ENCODE measurements at places on chromosomes 11 and 22. TPM values are rescaled to one million over a fixed set of nuclear protein-coding genes. Genes with fewer than 3 reads are reported as not detected.
A peak's percentile ranks its signal among the peaks of the same experiment; 100 is the strongest.

GRCh38 chr11:68266936-68267880, 4.6 kb downstream of the C11orf24 start:
- H3K27me3 ChIP-seq = no peaks in the 10 kb centered on the region
- peak overlapping the region; percentile 67 for H3K4me3 ChIP-seq

GRCh38 chr22:37431801-37432707, 4.8 kb upstream of the ELFN2 start:
- H3K36me3 ChIP-seq = no peaks in the 10 kb centered on the region
- H3K27ac ChIP-seq = no peak overlapping the region
- peaks cover 54% of the 10 kb centered on the region for H3K27me3 ChIP-seq
- peaks cover 8% of the 10 kb centered on the region for H3K4me1 ChIP-seq
- DNase-seq = no peak
- H3K4me3 ChIP-seq = no peak overlapping the region

- no peak overlapping the region for H3K4me3 ChIP-seq
- H3K27me3 ChIP-seq = no peaks in the 10 kb centered on the region
- H3K27ac ChIP-seq = no peak overlapping the region
- DNase-seq = no peak
- H3K36me3 ChIP-seq = no peaks in the 10 kb centered on the region
- H3K4me1 ChIP-seq = no peaks in the 10 kb centered on the region
Observed at GRCh38 chr11:95536047-95536690, 253.4 kb downstream of the FAM76B start.

- H3K4me3 ChIP-seq = peak overlapping the region; percentile 28
- peaks cover 8% of the 10 kb centered on the region for H3K4me1 ChIP-seq
- no peaks in the 10 kb centered on the region for H3K27me3 ChIP-seq
- H3K27ac ChIP-seq = peak overlapping the region; percentile 27
Observed at GRCh38 chr22:21712751-21713427, 22.7 kb downstream of the YPEL1 start.

DNA sequence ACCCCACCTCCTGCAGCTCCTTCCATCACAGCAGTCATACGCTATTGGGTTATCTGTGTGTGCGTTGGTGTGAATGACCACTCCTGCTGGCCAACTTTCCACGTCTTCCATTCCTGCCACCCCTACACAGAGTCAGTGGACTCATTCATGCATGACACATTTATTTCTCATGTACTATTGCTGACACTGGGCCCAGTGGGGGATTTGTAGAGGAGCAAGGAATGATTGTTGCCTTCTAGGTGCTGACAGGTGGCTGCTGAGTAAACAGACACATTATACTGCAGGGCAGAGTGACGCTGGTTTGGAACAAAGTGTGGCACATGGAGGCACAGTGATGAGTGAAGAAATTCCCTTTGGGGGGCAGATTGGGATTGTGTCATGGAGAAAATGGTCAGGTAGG, 113.9 kb downstream of the CCDC81 start:
- no peaks in the 10 kb centered on the region for H3K4me1 ChIP-seq
- H3K36me3 ChIP-seq = no peaks in the 10 kb centered on the region
- no peak overlapping the region for H3K27ac ChIP-seq
- DNase-seq = no peak

DNA sequence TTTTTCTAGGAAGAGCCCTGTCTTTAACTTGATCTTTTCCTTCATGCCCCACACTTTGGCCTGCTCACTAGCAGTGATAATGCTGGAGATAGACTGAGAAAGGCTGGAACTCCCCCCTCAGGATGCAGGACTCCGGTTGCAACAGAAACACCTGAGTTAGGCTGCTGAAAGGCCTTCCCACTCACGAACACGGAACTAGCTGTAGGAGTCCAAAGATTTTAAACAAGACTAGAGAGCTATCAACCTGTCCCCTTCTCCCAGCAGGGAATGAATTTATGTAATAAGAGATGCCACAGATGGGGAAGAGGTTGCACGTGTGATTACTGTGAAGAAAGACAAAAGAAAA, 13.0 kb downstream of the SCN3B start:
- no peak overlapping the region for H3K4me3 ChIP-seq
- no peak for DNase-seq
- H3K4me1 ChIP-seq = peaks cover 3% of the 10 kb centered on the region
- H3K27me3 ChIP-seq = peaks cover 37% of the 10 kb centered on the region
- H3K27ac ChIP-seq = no peak overlapping the region
- no peaks in the 10 kb centered on the region for H3K36me3 ChIP-seq

DNA sequence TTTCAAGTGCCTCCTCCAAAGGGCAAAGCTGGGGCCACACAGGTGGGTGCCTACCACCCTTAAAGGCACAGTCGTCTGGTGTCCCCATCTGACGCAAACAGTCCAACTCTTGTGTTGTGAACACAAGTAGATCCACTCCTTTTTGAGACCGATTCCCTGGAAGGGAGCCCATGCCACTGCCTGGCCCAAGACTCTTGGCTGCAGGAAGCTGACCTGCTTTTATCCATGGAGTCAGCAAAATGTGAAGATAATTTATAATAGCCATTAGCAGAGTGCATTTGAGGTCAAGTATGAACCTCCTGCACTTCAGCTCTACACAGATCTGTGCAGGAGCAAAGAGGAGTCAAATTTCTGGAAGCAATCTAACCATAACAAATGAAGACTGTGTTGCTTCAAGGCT, 68.5 kb downstream of the ADM start:
- H3K4me1 ChIP-seq = no peaks in the 10 kb centered on the region
- H3K27ac ChIP-seq = no peak overlapping the region
- peaks cover 8% of the 10 kb centered on the region for H3K27me3 ChIP-seq
- H3K36me3 ChIP-seq = no peaks in the 10 kb centered on the region
- no peak overlapping the region for H3K4me3 ChIP-seq

DNA sequence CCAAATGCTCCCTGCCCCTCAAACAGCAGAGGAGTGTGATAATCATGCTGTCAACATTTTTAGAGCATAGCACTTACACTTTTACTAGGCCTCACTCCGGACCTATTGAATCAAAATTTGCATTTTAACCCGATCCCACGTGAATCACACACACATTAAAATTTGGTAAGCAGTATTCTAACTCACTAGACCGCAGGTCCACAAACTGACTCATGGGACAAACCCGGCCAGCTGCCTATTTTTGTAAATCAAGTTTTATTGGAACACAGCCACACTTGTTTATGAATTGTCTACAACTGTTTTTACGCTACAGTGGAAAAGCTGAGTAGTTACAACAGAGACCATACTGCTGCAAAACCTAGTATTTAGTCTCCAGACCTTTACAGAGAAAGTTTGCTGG, 43.3 kb downstream of the SNX19 start:
- DNase-seq = no peak
- no peak overlapping the region for H3K4me3 ChIP-seq
- no peaks in the 10 kb centered on the region for H3K27me3 ChIP-seq
- H3K27ac ChIP-seq = no peak overlapping the region
- no peaks in the 10 kb centered on the region for H3K4me1 ChIP-seq
- H3K36me3 ChIP-seq = peaks cover 77% of the 10 kb centered on the region

The PIH1D2 gene
- total RNA-seq = 0.22 TPM

The OR8D4 gene
- total RNA-seq = not detected

The OR52I2 gene
- total RNA-seq = not detected

The ENDOD1 gene
- 9.8 TPM for total RNA-seq
